ENCODE measurements at places on chromosomes 4 and X.

GRCh38 chrX:703866-704265 lies 73.3 kb downstream of the SHOX start:
- DNase-seq = no peak

GRCh38 chrX:30910124-30910860 lies 21.2 kb upstream of the TAB3 start:
- DNase-seq = no peak

DNA sequence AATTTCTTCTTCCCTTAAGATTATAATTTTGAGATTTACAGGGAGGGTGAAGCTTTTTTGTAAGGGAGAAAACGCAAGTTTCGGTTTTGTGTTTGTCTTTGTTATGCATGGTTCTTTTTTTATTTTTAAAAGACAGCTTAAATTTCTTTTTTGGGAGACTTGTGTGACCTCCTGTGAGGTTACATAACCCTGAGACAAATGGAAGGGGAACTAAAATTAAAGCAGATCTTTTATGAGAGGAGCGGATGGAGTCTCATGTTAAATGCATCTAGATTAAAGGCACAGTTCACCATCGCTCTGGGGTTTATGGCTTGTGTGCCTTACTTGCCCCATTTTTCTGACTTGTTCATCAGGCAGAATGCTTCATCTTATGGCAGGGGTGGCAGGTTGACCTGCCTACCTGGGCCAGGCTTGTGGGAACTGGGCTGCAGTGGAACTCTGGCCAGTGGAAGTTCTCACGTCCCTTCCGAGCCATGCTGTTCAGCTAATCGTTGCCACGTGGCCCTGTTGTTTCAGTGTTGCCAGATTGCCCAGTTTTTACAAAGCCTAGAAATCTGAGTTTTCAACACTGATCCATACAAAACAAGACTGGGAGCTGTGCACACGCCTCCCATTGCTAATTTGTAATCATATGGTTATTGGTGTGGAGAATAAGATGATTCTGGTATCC lies 291.8 kb downstream of the ARHGAP10 start:
- DNase-seq = no peak

GRCh38 chr4:8724436-8725070 lies 132.0 kb downstream of the CPZ start:
- DNase-seq = peak; percentile 17

DNA sequence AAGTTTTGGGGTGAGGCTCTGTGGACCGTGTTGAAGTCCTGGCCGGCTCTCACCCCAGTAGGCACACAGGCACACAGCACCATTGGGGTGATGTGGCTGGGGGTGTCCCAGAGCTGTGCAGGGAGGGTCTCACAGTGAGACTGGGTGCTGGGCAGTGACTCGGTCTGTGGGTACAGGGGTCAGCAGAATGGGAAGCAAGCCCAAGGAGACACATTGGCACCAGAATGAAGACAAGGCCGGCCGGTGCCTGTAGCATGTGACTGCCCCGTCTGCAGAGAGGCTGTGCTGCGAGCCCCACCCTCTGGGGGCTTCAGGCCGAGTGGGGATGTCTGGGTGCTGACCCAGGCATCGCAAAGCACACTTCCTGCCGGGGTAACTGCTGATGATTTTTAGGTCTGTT lies 5.2 kb downstream of the MAEA start:
- DNase-seq = no peak

- DNase-seq = no peak
Measured at GRCh38 chr4:112127803-112128202, 17.5 kb upstream of the FAM241A start.

DNA sequence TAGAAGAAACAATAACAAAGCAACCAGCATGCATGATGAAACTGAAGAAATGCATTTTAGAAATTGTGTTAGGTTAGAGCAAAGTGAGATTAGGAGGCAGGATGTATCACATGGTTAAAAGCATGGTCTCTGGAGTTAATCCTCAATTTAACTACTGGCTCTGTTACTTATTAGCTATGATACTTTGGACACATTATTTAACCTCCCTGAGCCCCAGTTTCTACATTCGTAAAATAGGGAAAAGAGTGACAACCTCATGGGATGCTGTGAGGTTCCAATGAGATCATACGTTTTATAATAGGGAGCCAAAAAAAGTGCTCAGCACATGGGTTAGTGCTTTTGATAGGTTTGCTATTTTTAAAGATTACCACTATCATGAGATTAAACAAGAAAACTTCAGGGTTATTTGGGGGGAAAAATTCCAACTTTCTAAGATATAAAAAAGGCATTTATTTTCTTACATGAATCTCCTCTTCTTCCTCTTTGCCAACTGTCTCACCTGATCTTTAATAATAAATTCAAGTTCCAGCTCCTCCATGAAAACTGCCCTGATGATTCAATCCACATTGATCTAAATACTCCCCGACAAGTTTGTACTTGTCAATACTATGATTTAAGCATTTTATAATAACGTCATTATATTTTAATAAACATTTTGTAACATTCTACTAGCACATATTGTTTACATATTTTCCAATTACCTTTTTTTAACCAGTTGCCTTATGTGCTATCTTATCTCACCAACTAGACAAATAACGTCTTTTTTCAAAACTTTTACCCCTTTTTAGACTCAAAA lies 4.6 kb downstream of the SEC31A start:
- DNase-seq = no peak

GRCh38 chr4:54006755-54007154 lies 57.6 kb downstream of the CHIC2 start:
- no peak for DNase-seq

DNA sequence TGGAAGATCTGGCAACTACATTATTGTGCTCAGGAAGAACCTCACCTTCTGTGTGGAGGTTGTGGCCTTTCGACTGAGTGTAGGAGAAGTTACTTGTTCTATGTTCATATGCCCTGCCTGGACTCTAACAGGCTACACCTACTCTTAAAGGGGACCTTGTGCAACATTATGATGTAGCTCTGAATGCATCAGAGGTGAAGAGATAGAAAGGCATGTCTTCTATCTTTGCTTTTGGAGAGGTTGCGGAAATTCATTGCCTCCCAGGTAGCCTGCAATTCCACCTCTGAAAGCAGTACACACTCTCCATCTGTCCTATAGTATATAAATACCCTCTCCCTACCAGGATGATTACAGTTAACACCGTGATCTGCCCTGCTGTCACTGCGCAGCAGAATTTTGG lies 7.1 kb upstream of the SLAIN2 start:
- DNase-seq = no peak

GRCh38 chr4:72283357-72283756 lies 251.6 kb downstream of the NPFFR2 start:
- no peak for DNase-seq

DNA sequence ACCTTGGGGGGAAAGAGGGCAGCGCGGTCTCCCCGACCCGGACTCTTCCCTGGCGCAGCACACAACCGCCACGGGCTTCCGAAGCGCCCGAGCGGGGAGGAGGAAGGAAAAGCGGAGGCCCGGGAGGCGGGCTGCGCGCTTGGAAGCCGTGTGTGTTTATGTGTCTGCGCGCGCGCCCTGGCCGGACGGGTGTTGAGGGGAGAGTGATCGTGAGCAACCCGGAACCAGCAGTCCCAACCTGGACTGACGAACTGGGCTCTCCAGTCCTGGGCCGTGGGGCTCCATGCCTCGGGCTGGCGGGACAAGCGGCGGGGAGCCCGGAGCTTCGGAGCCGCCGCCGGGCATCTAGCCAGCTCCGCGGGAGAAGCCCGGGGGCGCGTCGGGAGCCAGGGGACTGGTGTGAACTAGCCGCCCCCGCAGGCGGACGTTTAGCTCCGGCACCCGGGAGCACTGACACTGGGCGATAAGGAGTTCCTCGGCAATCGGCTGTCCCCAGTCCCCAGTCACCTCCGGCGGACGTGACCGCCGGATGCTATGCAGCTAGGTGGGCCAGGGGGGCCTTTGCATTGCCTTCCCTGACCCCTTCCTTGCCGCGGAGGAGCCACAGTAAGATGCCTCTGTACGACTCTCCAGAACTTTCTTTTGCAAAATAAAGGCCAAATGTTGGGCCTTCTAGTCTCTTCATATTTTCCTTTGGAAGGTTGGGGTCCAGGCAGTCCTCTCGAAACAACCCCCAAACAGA lies 74.8 kb upstream of the BCOR start:
- peak; percentile 53 for DNase-seq

DNA sequence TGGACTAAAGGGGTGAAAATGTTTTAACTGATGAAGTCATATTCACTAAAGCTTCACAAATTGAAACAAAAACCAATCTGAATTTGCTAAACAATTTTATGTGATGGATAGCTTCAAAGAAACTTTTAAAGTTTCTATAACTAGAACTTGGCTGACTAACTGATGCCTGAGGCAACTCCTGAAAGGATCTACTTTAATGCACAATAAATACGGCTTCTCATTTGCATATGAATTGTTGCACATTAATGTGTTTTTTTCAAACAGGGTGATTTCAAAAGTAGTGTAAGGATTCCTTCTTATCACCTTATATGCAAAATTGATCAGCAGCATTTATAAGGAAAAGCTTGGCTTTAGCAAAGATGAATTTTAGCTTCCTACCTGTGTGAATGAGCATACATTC lies 58.4 kb upstream of the ATOH1 start:
- DNase-seq = no peak

GRCh38 chr4:141499261-141499853 lies 137.0 kb upstream of the IL15 start:
- DNase-seq = no peak

GRCh38 chr4:16217300-16218051 lies 8.8 kb downstream of the TAPT1 start:
- DNase-seq = no peak

GRCh38 chr4:123408471-123409084 lies 12.0 kb downstream of the SPRY1 start:
- no peak for DNase-seq

DNA sequence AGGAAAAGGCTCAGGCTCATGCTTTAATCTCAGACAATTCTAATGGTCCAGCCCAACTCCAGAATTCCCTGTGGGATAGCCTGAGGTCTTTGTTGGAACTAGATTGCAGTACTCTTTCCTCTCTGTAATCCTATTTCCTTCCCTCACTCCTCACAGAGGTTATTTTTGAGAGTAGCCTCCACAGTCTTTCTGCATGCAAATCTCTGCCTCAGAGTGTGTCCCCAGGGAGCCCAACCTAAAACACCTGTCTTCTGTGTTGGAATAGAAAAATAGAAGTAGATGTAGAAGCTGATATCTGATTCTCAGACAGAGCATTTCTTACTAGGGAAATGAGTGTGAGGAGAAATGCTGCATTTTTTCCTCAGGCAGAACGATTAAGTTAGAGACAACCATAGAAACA lies 915.5 kb upstream of the EPHA5 start:
- DNase-seq = no peak

- DNase-seq = no peak
Measured at GRCh38 chr4:109576462-109576861, 16.4 kb downstream of the MCUB start.

DNA sequence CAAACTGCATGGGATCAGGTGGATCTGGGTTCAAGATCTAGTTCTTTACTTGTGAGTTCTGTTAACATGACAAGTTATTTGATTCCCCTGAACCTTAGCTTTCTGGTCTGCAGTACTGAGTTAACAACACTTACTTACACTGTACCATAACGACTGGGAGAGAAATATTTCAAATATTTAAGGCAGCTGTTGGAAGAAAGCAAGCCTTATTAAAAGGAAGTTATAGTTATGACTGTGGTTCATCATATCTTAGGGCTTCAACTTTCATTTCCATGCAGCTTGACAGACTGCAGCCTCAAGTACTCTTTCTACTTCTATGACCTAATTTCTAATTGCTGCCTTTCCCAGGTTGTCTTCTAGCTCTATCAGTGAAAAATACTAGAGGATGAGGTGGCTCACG lies 40.0 kb upstream of the PDGFRA start:
- DNase-seq = no peak

- no peak for DNase-seq
Measured at GRCh38 chrX:28391528-28391927, 195.7 kb upstream of the IL1RAPL1 start.

- no peak for DNase-seq
Measured at GRCh38 chr4:54144199-54144598, 44.2 kb downstream of the GSX2 start.

DNA sequence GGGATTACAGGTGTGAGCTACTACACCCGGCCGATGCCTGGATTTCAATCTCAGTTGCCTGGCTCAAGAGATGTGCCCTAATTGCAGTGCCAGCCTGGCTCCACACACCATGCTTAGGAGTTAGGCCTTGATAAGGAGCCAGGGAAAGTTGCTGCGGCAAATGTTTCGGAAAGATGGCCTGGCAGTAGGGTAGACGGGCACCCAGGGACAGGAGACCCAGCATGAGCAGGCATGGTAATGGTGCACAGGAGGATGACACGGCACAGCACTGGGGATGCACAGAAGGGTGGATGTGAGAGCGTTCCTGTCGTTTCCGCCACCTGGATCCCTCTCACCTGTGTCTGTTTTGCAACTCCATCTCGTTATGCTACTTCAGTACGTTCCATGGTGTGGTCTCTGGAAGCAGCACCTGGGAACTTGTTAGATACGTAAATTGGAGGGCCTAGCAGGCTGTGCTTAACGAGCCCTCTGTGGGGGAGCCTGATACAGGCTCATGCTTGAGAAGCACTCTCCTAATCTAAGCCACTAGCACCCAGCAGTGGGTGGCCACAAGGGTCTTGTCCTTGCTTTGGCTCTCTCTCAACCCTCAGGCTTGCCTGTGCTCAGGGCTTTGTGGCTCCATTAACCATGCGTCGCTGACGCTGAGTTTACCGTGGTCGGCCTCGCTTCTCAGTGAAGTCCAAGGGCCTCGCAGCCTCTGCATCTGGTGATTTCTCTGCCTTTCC lies 20.3 kb downstream of the RNF4 start:
- no peak for DNase-seq

- DNase-seq = no peak
Measured at GRCh38 chrX:146451136-146451535, 358.4 kb upstream of the CXorf51B start.

- DNase-seq = no peak
Measured at GRCh38 chr4:7510066-7510465, 75.3 kb upstream of the PSAPL1 start.

- DNase-seq = no peak
Measured at GRCh38 chr4:181647396-181648147, 595.6 kb upstream of the TENM3 start.

GRCh38 chr4:169268951-169269760 lies 1.6 kb downstream of the SH3RF1 start:
- no peak for DNase-seq

DNA sequence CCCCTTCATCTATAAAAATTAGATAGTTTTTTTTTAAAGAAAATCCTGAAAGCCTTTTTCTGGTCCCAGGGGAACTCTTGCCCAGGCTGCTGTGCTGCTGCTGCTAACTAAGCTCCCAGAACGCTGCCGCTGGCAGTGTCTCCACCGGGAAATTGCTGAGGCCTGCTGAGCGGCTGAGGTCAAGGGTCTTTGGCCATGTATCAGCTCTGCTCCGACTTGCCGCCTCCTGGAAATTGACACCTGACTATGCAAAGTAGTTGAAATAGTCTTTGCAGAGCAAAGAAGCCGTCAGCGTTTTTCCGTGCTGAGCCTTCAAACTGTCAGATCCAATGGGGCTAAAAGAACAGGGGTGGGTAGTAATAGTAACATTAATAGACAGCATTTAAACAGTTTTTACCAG lies 839 bp downstream of the QDPR start:
- DNase-seq = no peak

GRCh38 chr4:74032064-74032463 lies 6.4 kb downstream of the CXCL3 start:
- no peak for DNase-seq

GRCh38 chr4:170666909-170667308 lies 577.2 kb upstream of the AADAT start:
- no peak for DNase-seq

All from activated CD4-positive, CD25-positive, alpha-beta regulatory T cell treated with anti-CD3 and anti-CD28 coated beads, Interleukin-2, amount 50 U/mL, for 72 hours (primary cell).